ENCODE measurements at places on chromosomes 3 and 15.
A peak's percentile ranks its signal among the peaks of the same experiment; 100 is the strongest.

DNA sequence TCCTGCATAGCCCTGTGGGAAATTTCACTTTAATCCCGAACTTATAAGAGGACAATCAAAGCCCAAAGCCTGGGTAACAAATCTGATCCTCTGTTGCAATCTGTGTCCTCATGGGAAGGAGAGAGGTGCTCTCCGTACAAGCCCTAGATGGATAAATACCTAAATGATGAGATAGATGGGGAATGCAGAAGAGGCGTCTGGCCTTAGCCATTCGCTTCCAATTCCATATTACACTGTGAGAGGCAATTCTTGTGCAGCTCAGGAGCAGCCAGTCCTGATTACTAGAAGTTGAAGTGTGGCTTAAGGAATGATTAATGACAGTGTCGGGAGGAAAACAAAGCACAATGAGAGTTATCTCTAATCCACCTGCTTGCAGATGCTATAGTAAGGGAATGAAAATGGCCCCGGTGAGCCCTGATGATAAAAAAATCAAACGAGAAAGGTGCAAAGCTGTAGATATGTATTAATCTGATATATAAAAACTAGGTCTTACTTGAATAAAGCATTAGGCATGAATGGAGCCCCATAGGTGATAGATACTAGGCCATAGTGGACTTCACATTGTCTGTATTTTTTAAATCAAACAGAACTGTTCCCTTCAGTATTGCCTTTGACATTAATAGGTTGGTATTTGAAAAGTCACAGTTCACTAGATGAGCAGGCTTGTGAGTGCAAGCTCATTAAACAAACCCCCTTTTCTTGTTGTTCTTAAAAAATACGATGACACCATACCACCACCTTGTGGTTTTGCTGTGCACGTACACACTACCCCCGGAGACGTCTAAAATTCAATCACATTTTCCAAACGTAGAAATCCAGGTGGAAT lies 54.2 kb upstream of the TMCO5A start:
- DNase-seq = peak; percentile 38

DNA sequence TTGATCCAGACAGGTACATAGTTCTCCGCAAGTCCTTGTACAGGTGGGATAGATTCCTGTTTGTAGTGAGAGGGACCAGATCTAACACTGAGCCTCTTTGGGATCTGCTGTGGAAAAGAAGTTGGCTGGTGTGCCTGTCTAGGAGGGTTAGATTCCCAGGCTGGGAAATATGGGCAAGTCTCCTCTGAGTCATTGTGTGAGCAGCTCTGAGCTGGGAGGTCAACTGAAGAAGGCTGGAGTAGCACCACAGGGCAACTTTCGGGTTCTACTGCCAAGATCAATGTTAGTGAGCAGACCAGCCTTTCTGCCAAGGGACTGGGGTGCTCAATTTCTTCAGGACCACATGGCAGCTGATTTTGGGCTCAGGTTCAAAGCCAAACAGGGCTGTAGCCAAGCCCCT lies 33.4 kb downstream of the CLDN1 start:
- no peak for DNase-seq

DNA sequence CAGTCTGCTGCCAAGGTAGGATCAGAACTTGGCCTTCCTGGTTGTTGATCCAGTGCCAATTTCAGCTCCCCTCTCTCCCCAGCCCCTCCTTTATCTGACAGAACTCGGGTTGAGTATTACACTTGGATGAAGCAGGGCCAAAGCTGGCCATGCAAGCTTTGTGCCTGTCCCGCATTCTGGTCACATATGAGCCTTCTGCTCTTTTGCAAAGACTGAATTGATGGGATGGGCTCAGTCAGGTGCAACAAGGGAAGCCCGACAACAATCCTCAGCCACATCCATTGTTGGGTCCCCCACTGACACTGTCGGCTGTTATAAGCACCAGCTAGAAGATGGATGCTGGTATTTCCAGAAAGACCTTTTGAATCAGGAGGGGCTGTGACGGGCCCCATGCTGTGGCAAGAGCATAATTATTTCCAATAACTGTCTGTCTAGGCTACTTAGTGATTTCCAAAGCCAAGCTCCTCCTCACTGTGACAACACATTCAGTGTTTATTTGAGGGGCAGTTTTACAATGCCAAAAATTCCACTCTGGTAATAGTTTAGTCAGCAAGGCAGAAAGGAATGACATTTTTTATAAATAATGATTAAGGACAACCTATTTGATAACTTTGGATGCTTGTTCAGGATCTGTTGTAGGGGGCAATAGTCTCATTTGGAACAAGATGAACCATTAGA lies 146.8 kb upstream of the FRMD4B start:
- no peak for DNase-seq

DNA sequence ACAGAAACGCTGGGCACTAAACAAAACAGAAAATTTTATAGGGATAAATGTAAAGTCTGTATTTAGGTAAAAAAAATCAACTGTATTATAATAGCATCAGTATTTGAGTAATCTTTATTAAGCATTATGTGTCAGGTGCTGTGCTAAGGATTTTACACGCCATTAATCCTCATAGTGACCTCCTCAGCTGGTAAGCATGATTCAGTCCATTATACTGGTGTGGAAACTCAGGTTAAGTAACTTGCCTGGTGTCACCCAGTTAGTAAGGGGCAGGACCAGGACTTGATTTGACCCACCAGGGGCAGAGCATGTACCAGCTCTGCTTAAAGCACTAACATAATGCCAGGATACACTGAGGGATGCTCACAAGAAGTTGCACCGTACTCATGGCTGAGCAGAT lies 4.8 kb downstream of the MYO5C start:
- no peak for DNase-seq

DNA sequence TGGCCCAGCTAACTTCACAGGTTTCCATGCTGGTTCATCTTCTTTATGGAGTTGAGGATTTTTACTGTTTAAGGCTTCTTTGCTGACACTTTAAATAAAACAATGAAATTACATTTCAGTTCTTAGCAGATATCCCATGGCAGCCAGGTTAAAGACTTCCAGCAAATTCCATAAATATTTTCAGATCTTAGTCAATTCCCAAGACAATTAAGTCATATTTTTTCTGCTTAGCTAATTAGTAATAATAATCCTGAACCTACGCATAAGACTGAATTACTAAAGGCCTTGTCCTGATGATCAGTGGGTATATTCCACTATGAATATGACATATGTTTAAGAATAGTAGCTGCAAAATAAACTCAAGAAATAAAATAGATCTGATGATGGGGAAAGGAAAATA lies 83.3 kb downstream of the NR2E3 start:
- DNase-seq = no peak

GRCh38 chr3:194472290-194472920 lies 14.4 kb downstream of the ATP13A3 start:
- peak; percentile 69 for DNase-seq

GRCh38 chr3:134677196-134677986 lies 26.6 kb upstream of the KY start:
- DNase-seq = no peak

- DNase-seq = no peak
Measured at GRCh38 chr3:30520699-30521098, 85.7 kb upstream of the TGFBR2 start.

DNA sequence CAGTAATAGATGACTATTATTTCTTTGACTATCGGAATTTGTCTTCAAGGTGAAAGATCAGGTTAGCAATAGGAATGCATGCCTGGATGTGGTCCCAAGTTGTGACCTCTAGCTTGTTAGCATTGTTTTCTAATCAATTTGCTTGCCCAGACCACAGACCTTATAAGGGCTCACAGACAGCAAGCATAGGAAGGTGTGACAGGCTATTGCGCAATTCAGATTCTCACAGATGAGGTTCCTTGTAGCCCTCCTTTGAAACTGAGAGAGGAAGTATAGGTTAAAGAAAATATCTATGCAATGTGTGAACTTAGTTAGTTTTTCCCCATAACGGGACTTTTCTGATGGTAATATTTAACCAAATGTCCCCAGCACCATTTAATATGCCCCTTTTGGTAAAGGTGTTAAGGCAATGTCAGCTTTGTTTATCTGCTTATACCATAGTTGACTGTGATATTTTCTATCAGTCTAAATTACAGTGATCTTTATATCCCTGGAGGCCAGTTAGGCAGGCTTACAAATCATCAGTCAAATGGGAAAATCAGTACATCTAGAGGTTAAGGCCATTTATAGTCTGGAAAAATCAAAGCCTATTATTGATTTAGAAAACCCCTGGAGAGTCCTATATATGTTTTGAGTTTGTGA lies 168.1 kb upstream of the MBNL1 start:
- DNase-seq = no peak

- no peak for DNase-seq
Measured at GRCh38 chr3:150760431-150761200, 2.4 kb downstream of the SIAH2 start.

DNA sequence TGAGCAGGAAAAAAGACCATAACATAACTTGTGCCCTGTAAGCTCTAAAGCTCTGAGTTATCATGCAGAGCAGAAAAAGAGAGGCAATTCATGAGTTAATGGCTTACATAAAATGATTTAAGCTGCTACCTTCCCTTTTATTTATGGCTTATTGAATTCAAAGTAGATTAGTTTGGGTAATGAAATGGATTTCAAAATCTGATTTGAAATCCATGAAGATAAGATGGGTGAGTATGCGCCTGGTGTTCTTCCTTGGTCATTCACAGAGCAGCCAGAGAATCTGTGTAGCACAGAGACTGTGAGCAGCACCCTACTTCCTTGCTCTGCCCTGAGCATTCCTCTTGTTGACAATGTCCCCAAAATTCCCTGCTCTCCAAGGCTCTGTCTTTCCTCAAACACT lies 36.2 kb upstream of the MRPL3 start:
- DNase-seq = no peak

DNA sequence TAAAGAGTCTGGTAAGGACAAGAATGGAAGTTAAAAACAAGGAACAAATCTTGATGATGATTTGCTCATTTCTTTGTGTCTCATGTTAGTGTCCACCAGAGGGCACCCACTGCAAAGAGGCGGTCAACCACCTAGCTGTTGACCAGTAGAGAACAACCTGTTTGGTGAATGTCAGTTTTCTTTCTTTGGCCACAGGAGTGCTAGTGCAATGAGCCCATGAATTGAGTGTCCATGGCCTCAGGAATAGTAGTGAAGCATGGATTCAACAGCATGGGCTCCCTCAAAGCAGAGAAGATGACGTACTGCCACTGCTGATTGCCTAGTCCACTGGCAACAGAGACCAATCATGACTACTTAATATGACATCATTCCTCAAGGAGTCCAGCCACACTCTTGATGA lies 10.7 kb upstream of the CNTN6 start:
- no peak for DNase-seq

- DNase-seq = no peak
Measured at GRCh38 chr3:88703501-88704059, 403.8 kb upstream of the EPHA3 start.

- no peak for DNase-seq
Measured at GRCh38 chr15:48642795-48643194, 2.7 kb downstream of the FBN1 start.

GRCh38 chr3:193869221-193870201 lies 266.4 kb upstream of the HES1 start:
- no peak for DNase-seq

- no peak for DNase-seq
Measured at GRCh38 chr15:33738941-33739664, 229.2 kb upstream of the CHRM5 start.

- DNase-seq = no peak
Measured at GRCh38 chr3:187504435-187504834, 136.2 kb downstream of the RTP4 start.

DNA sequence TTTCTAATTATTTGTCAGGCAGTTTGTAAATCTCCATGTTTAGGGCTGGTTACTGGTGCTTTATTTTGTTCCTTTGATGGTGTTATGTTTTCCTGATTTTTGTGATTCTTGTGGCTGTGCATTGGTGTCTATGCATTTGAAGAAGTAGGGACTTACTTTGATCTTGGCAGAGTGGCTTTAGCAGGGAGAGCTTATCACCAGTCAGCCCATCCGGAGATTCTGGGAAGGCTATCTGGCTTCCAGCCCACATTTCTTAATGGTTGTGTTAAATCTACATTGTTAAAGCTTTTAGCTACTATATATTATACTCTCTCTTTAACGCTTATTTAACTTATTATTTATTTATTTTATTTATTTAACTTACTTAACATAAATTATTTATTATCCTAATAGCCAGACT lies 35.1 kb downstream of the FBXL2 start:
- no peak for DNase-seq

All from NCI-H2171 treated with DMSO at 0.1 percent for 48 hours (cell line).